ENCODE measurements at places on chromosomes 12 and 14.

- DNase-seq = no peak
Observed at GRCh38 chr12:96714199-96714598, 192.9 kb upstream of the NEDD1 start.

GRCh38 chr12:24408305-24408704, 458.8 kb upstream of the SOX5 start:
- DNase-seq = no peak

- peak; percentile 31 for DNase-seq
Observed at GRCh38 chr12:76685246-76685678, 78.7 kb upstream of the ZDHHC17 start.

DNA sequence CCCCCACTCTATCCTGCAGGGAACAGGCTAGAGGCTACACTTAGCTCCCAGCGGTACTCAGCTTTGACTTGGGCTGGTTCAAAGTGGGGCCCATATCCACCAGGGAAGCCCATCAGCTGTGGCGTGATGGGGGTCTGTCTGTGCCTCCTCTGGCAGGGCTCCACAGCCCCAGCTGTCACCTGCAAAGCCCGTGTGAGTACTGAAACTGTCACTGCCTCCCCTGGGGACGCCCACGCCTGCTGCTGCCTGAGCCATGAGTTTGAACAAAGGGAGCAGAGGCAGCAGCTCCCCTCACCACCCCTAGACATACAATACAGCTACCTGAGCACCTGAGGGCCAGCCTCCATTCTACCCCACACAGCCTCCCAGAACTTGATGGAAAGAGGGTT, 5.0 kb downstream of the REM2 start:
- no peak for DNase-seq

- peak; percentile 81 for DNase-seq
Observed at GRCh38 chr12:124764451-124764850, 99.2 kb downstream of the SCARB1 start.

DNA sequence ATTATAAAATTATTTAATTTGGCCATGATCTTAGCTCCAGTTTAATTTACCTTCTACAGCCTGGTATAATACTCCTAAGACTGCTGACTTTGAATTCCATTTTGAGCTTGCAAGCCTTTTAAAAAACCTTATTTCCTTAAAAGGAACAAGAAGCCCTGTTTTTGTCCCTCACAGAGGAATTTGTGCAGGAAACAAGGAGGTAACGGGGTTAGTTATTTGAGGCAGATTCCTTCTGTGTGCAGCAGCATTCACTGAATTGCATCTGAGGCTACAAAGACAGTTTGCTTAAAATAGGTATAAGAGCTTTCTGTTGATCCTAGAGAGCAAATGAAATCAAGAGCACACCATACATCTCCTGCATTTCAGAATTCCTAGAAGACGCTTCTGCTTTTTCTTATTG, 403.3 kb upstream of the PRICKLE1 start:
- DNase-seq = no peak

DNA sequence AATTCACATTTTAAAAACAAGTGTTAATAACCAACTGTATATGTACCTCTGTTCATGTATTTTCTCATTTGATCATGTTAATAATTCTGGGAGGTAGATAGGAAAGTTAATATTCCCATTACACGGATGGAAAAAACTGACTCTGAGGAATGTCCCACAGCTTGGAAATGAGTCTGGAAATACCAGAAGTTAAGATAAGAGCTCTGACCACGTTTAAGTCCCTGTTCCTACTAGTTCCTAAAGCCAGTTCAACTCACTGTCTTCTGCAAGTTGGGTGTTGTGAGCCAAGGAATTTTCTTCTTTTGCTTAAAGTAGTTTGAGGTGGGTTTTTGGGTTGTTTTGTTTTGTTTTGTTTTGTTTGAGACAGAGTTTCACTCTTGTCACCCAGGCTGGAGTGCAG, 104.5 kb downstream of the TMEM30B start:
- DNase-seq = no peak

DNA sequence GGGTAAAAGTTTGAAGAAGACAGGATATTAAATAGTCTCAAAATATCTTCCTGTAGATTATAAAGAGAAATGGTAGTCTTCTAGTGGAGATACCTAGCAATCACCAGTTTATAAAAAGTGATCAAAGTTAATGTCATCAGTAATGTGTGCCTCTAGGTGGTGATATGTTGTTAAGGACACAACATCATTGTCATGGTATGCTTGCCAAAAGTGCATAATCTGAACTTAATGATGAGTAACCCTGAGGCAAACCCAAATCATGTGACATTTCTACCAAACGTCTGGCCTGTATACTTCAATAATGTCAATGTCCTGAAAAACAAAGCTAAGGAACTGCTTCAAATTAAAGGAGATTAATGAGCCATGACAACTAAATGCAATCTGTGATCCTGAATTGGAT, 214.7 kb downstream of the PHLDA1 start:
- peak; percentile 72 for DNase-seq

- no peak for DNase-seq
Observed at GRCh38 chr14:50011242-50011641, 105.1 kb downstream of the VCPKMT start.

DNA sequence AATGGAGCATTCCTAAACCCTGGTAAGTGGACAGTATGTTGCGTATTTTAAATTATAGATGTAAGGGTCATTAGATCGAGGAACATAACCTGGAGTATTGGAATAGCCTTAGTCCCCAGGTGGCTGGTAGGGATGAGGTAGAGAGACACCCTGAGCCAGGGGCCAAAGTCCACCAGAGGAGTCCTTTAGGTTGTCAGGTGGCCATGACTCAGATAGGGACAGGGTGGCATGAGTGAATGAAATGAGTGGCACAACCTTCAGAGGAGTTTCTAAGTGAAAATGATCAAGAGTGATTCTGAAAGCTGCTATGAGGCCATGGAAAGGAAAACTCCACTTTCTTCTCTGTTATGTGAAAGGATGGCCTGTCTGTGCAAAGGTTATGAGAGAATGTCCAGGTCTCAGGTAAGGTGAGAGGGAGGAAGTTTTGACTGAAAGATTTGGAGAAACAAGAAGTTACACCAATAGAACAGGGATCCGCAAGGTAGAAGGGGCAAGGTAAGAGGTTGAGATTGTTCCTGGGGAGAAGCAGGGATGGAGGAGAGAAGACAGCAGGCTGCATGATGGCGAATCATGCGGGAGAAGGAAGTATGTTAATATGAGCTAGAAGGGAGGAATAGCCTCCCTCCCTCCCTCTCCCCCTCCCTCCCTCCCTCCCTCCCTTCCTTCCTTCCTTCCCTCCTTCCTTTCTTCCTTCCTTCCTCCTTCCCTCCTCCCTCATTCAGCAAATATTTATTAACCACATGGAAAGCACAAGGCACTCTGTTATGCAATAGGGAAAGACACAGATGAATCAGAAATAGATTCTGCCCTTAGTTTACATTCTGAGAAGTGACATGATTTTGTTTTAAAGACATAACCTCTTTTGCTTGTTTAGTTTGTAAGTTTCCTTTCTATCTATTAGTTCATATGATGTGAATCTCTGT, 14.0 kb upstream of the RIPK3 start:
- DNase-seq = no peak

DNA sequence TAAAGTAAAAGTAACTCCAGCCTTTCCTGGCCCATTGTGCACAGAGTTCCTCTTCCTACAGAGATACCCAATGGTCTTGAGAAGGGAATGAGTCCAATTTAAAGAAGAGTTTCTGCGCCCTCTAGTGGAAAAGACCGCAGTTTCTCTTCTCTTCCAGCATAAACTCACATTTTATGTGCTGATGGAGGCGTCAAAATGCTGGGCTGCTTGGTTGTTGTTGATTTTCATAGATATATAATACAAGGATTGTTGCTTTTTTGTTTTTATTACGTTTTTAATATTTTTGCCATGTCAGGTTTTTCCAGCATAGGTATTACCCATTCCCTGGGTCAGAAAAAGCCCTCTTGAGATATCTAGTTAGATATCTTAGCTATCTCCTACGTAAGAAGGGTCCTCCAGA, 356.9 kb upstream of the STXBP6 start:
- DNase-seq = peak; percentile 52

- DNase-seq = no peak
Observed at GRCh38 chr14:65131301-65131701, 29.0 kb upstream of the MAX start.

- DNase-seq = no peak
Observed at GRCh38 chr12:111444314-111444924, 38.7 kb downstream of the SH2B3 start.

- no peak for DNase-seq
Observed at GRCh38 chr12:21551841-21552465, 25.9 kb downstream of the SPX start.

GRCh38 chr12:100675432-100675831, 101.9 kb downstream of the GAS2L3 start:
- peak; percentile 86 for DNase-seq

DNA sequence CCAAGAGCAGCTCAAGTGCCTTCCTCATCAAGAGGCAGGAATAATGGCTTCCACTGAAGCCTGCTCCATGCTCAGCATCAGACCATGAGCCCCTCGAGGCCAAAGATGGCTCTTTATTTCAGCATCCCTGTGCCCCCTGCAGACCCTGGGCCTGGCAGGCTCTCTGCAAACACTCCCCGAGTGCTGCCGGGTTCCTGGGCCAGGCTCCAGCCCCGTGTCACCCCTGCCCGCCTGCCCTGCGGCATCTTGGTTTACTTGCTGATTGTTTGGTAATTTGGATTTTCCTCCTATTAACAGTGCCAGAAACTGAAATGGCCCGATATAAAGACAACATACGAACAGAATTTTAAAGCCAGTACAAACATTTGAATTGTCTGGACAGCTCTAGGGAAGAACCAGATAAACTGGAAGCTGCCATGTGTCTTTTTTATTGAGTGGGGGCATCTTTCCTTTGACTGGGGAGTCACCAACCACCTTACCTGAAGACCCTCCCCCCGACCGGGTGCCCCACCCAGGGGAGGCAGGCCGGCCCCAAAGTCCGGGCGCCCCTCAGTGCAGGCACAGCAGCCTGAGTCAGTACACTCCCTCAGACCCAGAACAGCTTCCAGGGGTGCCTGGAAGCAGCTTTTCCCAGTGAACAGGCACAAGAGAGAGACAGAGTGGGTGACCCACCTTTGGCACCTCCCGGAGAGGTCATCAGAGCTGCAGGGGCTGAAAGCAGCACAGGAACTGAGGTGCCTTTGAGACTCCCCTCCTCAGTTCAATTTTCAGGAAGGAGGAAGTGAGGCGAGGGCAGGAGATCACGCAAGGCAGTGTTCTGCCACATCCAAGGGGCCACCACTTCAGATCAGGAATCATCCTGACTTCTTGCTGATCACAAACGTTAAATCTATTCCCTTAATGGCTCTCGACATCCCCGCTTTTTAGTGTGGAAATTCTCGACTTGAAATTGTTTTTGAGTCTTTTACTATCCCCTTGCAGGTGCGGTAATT, 30.6 kb downstream of the ITPK1 start:
- DNase-seq = no peak

DNA sequence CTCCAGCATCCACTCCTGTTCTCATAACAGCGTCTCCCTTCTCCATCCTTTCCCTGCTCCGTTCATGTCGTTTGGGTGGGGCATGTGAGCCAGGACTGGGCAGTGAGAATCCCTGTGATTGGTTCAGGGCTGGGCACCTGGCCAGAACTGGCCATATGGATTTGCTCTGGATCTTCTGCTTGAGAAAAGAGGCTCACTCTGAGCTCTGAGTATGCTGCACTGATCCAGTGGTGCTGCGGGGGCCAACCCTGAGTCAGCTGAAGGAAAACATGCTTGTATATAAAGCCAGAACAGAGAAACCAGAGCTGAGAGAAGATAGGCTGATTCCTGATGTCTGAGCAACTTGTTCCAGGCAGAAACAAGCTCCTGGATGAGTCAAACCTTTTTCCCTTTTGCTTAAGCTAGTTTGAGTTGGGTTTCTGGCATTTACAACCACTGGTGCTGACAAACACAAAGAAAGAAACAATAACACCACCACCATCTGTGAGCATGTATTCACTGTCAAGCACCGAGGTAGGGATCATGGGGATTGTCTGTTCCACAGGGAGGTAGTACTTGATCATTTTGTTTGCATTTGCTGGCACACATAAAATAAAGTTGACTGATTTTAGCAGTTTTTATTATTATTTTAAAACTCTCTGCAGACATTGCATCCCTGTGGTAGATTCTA, 14.0 kb upstream of the HPD start:
- DNase-seq = peak; percentile 14

GRCh38 chr14:86221000-86221399, 691.1 kb downstream of the FLRT2 start:
- DNase-seq = no peak

- DNase-seq = peak; percentile 10
Observed at GRCh38 chr14:106308839-106309389, 782.5 kb downstream of the TMEM121 start.

- DNase-seq = peak; percentile 9
Observed at GRCh38 chr12:50550530-50551223, 45.9 kb downstream of the DIP2B start.

GRCh38 chr12:118946256-118946655, 35.1 kb upstream of the SRRM4 start:
- DNase-seq = no peak

DNA sequence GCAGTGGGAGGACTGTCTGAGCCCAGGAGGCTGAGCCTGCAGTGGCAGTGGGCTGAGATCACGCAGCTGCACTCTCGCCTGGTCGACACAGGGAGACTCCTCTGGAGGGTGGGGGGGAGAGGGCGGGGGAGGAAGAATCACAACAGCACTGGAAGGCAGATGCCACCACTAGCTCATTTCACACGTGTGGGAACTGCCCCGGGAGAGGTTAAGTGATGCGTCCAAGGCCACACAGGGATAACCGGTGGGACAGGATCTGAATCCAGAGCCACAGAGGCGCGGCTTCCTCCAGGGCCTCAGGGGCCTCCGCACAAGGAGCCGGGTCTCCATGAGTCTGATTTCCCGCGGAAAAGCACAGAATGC, 20.8 kb downstream of the STX2 start:
- DNase-seq = no peak

- DNase-seq = peak; percentile 51
Observed at GRCh38 chr14:105249182-105250007, 1.1 kb downstream of the BTBD6 start.

- no peak for DNase-seq
Observed at GRCh38 chr14:68800390-68800789, 7.5 kb upstream of the ZFP36L1 start.

DNA sequence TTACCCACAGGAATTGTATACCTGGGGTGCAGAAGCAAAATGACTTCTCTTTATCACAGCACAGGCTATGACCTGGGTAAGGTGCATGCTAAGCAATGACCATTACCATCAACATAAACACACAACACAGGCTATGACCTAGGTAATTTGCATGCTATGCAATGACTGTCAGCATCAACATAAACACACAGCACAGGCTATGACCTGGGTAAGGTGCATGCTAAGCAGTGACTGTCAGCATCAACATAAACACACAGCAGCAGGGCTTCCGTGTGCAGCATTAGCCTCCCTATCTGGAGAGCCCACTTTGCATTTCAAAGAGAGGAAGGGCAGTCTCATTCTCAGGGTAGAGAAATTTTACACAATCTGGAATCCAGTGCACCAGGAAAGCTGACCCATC, 583.0 kb downstream of the TMEM121 start:
- DNase-seq = no peak

DNA sequence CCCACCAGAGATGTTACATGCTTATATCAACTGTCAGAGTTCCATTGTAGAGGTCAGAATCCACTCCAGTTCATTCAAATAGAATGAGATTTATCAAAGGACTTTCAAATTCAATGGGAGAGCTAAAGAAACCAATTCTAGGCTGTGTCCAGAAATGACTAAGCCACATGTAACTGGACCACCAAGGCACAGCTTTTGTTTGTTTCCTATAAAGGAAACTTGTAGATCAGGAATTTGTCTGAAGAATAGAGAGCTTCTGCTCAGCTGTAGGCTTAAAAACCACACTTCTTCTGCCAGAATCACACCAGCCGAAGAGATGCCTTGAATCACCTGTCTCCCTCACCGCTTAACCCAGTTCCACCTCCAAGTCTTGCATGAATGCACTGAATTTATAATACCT, 134.0 kb upstream of the NEDD1 start:
- DNase-seq = no peak
